Right ventricle myocardium superior (tissue), 1 donor: ENCODE measurements at places on chromosomes 2 and 18. TPM values are rescaled to one million over a fixed set of nuclear protein-coding genes. Genes with fewer than 3 reads are reported as not detected.

GRCh38 chr2:8028036-8028435, 653.8 kb upstream of the ID2 start:
- DNase-seq = no peak

DNA sequence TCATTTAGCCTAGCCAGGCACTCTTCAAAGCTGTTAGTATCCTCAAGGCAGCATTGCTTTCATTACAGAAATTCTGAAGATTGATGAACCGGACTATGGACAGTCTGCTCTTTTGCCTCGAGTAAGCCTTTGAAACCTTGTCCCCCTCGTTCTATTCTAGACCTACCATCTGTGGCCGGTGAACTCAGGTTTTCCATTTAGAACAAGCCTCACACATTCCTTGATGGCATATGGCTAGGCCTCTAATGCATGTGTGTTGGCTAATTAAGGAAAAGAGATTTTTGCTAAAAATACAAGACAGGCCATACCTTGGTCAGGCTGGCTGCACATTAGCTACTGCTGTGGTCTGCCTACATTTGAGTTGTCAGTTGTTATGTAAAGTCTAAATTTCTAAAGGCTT, 111.8 kb downstream of the CERS6 start:
- no peak for DNase-seq

GRCh38 chr2:216665242-216665641, 30.1 kb downstream of the IGFBP5 start:
- DNase-seq = no peak

GRCh38 chr2:232026910-232027309, 65.4 kb downstream of the DIS3L2 start:
- DNase-seq = no peak

DNA sequence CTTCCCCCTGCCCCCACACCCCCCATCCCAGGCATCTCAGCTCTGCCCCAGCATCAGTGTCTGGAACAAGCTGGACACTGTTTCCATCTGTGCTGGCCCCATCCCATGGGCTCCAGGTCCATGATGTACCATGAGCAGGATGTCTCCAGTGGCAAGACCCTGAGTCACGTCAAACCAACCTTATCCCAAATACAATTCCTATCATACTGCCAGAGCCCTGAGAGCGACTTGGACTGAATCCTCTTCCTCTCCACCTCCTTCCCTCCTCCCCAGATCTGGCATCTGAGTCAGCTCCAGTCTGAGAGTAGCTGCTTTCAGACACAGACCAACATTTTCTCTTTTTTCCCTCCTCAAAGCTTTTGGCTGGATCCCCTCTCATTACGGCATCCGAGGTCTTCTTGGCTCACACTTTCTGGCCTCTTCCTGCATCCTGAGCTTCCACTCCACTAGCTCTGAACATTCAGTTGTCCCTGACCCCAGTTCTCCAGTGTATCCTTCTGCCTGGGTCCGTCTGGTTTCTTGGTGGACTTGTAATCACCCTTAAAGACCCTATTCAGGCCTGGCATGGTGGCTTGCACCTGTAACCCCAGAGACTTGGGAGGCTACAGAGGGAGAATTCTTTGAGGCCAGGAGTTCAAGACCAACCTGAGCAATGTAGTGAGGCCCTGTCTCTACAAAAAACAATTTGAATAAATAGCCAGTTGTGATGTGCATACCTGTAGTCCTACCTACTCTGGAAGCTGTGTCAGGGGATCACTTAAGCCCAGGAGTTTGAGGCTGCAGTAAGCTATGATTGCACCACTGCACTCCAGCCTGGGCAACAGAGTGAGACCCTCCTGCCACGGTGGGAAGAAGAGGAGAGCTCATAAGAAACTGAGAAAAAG, 68.3 kb downstream of the ACKR3 start:
- no peak for DNase-seq

DNA sequence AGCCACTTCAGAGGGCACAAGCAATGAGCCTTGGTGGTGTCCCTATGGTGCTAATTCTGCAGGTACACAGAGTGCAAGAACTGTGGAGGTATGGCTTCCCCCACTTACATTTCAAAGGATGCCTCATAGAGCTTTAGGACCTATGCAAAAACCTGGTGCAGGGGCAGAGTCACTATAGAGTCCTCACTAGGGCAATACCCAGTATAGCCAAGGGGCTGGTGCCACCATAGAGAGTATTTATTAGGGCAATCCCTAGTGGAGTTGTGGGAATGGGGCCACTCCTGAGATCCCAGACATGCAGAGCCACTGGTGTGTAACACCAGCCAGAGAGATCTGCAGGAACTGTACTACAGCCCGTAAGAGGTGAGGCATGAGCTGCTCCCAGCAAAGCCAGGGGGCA, 312.2 kb downstream of the SLC4A3 start:
- DNase-seq = no peak

DNA sequence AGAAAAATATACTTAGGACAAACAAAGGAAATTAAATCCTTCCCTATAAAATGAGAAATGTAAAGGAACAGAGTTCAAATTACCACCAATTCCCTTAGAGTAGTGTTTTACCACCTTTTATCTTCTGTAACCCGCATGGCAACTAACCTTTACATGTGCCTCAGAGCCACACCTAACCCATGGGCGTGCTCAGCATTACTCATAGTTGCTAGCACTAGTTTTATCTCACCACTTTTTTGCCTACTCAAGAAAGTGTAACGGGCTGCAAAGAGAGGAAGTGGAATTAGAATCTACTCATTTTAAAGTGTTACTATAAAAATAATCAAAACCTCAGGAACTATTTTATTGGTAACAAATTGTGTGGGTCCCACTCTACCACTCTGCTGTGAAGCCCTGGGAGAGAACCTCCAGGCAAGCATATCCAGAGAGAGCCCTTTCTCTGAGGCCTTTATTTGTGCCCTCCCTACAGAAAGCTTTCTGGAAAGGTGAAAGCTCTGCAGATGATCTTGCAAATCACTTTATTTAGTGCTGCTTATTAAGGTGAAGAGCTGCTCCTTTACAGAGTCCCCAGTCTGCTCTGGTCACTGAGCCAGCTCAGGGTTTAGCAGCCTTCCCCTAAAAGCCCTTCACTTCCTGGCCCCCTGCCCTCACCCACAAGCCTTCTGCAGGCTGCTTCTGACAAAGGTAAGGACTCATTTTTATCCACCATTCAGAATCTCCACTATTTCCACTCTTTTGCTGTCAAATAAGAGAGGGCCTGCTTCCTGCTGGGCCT, 98.8 kb downstream of the TRABD2A start:
- DNase-seq = no peak

Gene VIT
- total RNA-seq = 19.4 TPM

Gene SGPP2
- total RNA-seq = 15.3 TPM
